ENCODE measurements at places on chromosomes 7 and 10.

- no peaks in the 10 kb centered on the region for H3K36me3 ChIP-seq
- no peak overlapping the region for H3K4me3 ChIP-seq
- H3K4me1 ChIP-seq = no peaks in the 10 kb centered on the region
- no peaks in the 10 kb centered on the region for H3K27me3 ChIP-seq
Measured at GRCh38 chr7:117124591-117125220, 171.4 kb downstream of the ST7 start.

DNA sequence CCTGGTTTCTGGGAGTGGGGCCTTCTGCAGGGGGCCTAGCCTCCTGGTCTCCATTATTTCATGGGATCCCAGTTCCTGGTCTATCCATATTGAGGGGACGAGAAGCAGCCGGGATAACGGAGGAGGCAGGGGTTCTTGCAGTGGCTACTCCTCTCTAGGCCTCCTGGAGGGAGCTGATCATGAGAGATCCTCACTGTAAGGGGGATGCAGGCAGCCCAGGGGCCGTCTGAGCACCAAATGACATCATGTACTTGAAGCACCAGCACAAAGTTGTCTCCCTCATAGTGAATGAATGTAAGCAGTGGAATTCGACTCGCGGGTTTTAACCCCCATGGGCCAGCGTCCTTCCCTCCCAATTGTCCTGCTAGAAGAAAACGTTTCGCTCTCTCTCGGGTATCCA, 964 bp upstream of the ADCY1 start:
- H3K4me1 ChIP-seq = no peaks in the 10 kb centered on the region
- DNase-seq = no peak
- H3K4me3 ChIP-seq = no peak overlapping the region

- no peaks in the 10 kb centered on the region for H3K4me1 ChIP-seq
- no peaks in the 10 kb centered on the region for H3K36me3 ChIP-seq
- H3K27ac ChIP-seq = no peak overlapping the region
- DNase-seq = no peak
Measured at GRCh38 chr7:148261996-148262688, 328.4 kb upstream of the C7orf33 start.

- no peak for DNase-seq
- H3K27me3 ChIP-seq = peaks cover 26% of the 10 kb centered on the region
- H3K4me1 ChIP-seq = peaks cover 31% of the 10 kb centered on the region
- H3K36me3 ChIP-seq = no peaks in the 10 kb centered on the region
Measured at GRCh38 chr7:141072548-141073172, 1.2 kb upstream of the TMEM178B start.

GRCh38 chr10:46549171-46550075, 7.0 kb downstream of the GPRIN2 start:
- H3K27ac ChIP-seq = no peak overlapping the region
- DNase-seq = no peak
- H3K36me3 ChIP-seq = no peaks in the 10 kb centered on the region
- H3K27me3 ChIP-seq = no peaks in the 10 kb centered on the region
- no peak overlapping the region for H3K4me3 ChIP-seq

DNA sequence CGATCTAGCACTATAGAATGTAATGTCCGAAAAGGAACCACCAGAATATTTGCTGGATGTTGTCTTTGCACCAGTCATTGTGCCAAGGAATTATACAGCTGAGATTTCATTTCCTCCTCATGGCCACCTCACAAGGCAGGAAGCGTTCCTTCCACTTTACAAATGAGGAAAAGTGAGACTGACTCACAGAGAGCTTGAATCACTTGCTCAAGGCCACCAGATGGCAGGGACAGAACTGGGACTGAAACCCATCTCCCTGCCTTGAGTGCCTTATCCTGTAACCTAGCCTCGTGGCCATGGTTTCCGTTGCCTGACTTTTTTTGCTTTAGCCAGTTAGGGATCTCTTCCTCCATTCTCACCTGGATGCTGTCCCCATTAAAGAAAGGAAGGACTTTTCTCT, 44.7 kb upstream of the PDZD8 start:
- H3K4me3 ChIP-seq = no peak overlapping the region
- no peak overlapping the region for H3K27ac ChIP-seq
- DNase-seq = no peak

- H3K27me3 ChIP-seq = no peaks in the 10 kb centered on the region
- no peaks in the 10 kb centered on the region for H3K4me1 ChIP-seq
- H3K36me3 ChIP-seq = no peaks in the 10 kb centered on the region
- no peak overlapping the region for H3K4me3 ChIP-seq
- no peak for DNase-seq
- no peak overlapping the region for H3K27ac ChIP-seq
Measured at GRCh38 chr7:46945328-46945727, 636.6 kb downstream of the TNS3 start.

GRCh38 chr7:129843365-129843898, 109.3 kb downstream of the UBE2H start:
- DNase-seq = no peak
- peaks cover 26% of the 10 kb centered on the region for H3K4me1 ChIP-seq
- H3K27ac ChIP-seq = no peak overlapping the region
- no peak overlapping the region for H3K4me3 ChIP-seq

GRCh38 chr7:16785846-16786245, 19.0 kb downstream of the AGR2 start:
- H3K27me3 ChIP-seq = no peaks in the 10 kb centered on the region
- H3K4me1 ChIP-seq = no peaks in the 10 kb centered on the region
- no peak overlapping the region for H3K4me3 ChIP-seq
- DNase-seq = no peak

DNA sequence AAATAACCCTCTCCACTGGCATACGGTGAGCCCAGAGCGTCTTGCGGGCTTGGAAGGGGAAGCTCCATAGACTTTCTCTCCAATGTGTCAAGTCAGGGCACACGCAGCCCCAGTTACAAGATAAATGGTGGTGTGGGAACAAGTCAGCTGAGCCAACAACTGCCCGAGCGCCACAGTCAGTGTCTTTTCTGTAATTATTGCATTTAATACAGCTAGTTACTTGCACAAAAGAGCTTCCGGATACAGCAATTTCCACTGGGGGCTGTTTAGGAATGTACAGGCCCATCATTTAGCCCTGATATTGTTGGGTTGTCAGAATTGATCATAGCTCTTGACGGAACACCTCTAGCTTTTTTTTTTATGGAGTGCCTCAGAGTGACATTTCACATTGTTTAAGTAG, 193.5 kb upstream of the SP8 start:
- no peak for DNase-seq
- no peak overlapping the region for H3K4me3 ChIP-seq

DNA sequence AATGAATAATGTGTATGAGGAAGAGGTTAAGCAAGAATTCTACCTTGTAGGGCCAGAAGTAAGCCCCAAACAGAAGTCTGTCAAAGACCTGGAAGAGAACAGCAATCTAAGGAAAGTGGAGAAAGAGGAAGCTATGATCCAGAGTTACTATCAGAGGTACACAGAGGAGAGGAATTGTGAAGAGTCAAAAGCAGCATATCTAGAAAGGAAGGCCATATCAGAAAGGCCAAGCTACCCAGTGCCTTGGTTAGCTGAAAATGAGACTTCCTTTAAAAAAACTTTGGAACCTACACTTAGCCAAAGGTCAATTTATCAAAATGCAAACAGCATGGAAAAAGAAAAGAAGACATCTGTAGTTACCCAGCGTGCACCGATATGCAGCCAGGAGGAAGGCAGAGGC, 42.7 kb upstream of the GAD2 start:
- DNase-seq = no peak
- no peaks in the 10 kb centered on the region for H3K36me3 ChIP-seq
- H3K4me3 ChIP-seq = no peak overlapping the region

DNA sequence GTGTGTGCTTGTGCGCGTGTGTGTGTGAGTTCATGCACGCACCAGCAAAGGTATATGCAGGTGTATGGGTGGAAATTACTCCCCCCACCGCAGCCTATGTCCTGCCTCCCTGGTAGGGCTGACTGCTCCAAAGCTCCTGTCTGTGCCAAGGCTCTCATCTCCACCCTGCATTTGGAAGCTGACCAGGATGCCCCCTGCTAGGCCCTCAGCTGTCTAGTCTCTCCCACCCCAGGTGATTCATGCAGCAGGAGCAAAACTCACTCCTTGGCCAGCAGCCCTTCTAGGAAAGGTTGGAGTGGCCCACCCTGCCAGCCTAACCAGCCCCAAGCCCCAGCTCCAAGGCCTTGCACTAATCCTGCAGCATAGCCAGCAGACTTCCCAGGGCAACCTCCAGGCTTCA, 148.4 kb downstream of the GRID1 start:
- H3K4me3 ChIP-seq = no peak overlapping the region
- H3K36me3 ChIP-seq = no peaks in the 10 kb centered on the region

GRCh38 chr7:150323682-150324372, 482 bp upstream of the ACTR3C start:
- peak overlapping the region; percentile 82 for H3K4me3 ChIP-seq
- peak overlapping the region; percentile 79 for H3K27ac ChIP-seq
- H3K4me1 ChIP-seq = peaks cover 16% of the 10 kb centered on the region
- DNase-seq = no peak
- H3K36me3 ChIP-seq = peaks cover 14% of the 10 kb centered on the region
- H3K27me3 ChIP-seq = no peaks in the 10 kb centered on the region

- no peak for DNase-seq
- H3K36me3 ChIP-seq = no peaks in the 10 kb centered on the region
- H3K27ac ChIP-seq = no peak overlapping the region
- no peak overlapping the region for H3K4me3 ChIP-seq
- H3K27me3 ChIP-seq = no peaks in the 10 kb centered on the region
Measured at GRCh38 chr10:54496852-54497251, 304.2 kb downstream of the PCDH15 start.

- H3K4me1 ChIP-seq = no peaks in the 10 kb centered on the region
- DNase-seq = no peak
- no peaks in the 10 kb centered on the region for H3K27me3 ChIP-seq
- H3K4me3 ChIP-seq = no peak overlapping the region
- H3K36me3 ChIP-seq = no peaks in the 10 kb centered on the region
- H3K27ac ChIP-seq = no peak overlapping the region
Measured at GRCh38 chr10:69934768-69935167, 117.9 kb upstream of the MACROH2A2 start.

DNA sequence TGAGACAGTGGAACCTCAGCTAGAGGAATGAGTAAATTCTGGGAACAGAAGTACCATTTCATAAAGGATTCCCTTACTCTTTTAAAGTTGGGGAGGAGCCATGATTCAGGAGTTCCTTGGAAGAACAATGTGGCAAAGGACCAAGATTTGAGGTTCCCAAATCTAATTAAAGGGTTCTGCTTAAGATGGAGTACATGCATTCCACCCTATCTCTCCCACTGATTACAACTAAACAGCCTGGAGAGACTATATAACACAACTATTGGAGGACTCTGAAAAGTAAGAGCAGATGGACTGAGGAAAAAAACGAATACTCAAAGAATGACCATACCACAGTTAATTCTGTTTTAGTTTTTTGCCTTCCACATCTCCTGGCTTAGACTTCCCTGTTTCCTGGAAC, 212.9 kb upstream of the IMMP2L start:
- H3K36me3 ChIP-seq = no peaks in the 10 kb centered on the region
- H3K27me3 ChIP-seq = no peaks in the 10 kb centered on the region
- H3K4me1 ChIP-seq = no peaks in the 10 kb centered on the region
- DNase-seq = no peak

DNA sequence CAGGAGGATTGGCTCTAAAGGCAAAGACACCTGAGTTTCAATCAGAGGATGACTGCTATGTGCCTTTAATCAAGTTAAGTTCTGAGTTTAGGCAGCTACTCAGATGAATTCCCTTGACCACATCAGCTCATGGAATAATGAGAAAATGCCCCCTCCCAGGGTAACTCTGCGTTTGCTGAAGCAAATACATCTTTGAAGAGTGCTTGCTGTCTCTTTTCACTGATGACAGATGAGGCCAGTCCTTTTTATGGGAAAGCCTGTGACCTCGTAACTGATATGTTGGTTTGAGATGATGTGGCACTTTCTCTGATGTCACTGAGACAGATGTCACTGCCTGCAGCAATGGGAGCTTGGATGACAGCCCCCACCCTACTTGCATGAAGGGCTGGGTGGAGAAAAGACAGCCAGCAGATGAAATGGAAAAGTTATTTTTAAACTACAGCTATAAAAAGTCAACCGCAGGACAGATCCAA, 43.7 kb upstream of the DGKI start:
- no peaks in the 10 kb centered on the region for H3K27me3 ChIP-seq
- DNase-seq = no peak
- peaks cover 22% of the 10 kb centered on the region for H3K36me3 ChIP-seq
- no peak overlapping the region for H3K27ac ChIP-seq
- H3K4me3 ChIP-seq = no peak overlapping the region

GRCh38 chr7:25967278-25968204, 184.5 kb upstream of the NFE2L3 start:
- no peak overlapping the region for H3K4me3 ChIP-seq
- H3K36me3 ChIP-seq = no peaks in the 10 kb centered on the region
- no peak for DNase-seq

DNA sequence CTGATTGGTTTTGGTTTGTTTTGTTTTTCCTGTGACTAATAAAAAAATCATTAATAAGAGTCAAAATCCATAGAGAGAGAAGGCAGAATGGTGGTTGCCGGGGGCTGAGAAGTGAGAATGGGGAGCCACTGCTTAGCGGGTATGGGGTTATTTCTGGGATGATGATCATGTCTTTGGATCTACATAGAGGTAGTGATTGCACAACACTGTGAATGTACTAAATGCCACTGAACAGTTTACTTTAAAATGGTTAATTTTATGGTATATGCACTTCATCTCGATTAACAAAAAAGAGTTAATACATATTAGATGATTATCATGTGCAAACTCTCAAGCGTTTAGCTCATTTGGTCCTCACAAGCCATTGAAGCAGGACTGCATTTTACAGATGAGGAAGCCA, 342.9 kb downstream of the ELMO1 start:
- no peak overlapping the region for H3K4me3 ChIP-seq
- no peak for DNase-seq
- no peaks in the 10 kb centered on the region for H3K36me3 ChIP-seq
- peaks cover 4% of the 10 kb centered on the region for H3K4me1 ChIP-seq
- H3K27me3 ChIP-seq = no peaks in the 10 kb centered on the region
- H3K27ac ChIP-seq = no peak overlapping the region

GRCh38 chr7:70527520-70528115, 604.3 kb upstream of the GALNT17 start:
- no peak for DNase-seq
- no peaks in the 10 kb centered on the region for H3K4me1 ChIP-seq
- no peak overlapping the region for H3K4me3 ChIP-seq

DNA sequence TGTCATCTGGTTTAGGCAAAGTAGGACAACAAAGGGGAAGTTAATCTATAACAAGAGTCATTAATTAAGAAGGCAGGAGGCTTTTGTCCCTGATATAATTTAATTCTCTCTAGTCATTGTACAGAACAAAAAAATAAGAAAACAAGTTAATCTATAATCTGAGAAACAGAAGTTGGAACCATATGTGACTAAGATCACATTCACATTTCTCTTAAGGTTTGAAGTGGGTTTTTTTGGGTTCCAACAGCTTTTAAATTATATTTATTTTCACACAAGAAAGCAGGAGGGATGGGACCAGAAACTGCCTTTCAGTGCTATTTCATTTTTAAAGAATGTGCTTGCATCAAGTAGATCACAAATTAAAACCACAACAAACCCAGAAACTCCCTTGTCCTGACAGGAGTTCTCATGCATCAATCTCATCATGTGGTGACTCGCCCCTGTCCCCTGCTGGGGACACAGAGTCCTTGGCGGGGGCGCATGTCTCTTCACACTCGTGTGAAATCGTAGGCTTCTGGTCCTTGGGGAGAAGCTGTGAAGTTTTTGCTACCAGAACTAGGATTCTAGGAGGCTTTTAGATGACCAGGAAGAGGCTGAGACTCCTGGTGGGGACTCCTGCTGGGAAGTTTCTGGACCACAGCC, 10.1 kb upstream of the OPN4 start:
- no peak overlapping the region for H3K27ac ChIP-seq
- H3K27me3 ChIP-seq = peaks cover 4% of the 10 kb centered on the region
- no peak overlapping the region for H3K4me3 ChIP-seq
- H3K4me1 ChIP-seq = no peaks in the 10 kb centered on the region
- DNase-seq = no peak

Measured in effector memory CD4-positive, alpha-beta T cell (primary cell).